Retinal pigment epithelial cell (primary cell): ENCODE measurements at places on chromosomes 16 and 17.

GRCh38 chr17:72004611-72005331 lies 116.0 kb upstream of the SOX9 start:
- no peak for DNase-seq

- no peak for DNase-seq
Measured at GRCh38 chr17:2107506-2107905, 52.6 kb downstream of the HIC1 start.

- peak; percentile 66 for DNase-seq
Measured at GRCh38 chr17:34361478-34362061, 1.5 kb downstream of the CCL1 start.

GRCh38 chr17:43416998-43417890 lies 18.5 kb downstream of the ARL4D start:
- DNase-seq, result no peak

DNA sequence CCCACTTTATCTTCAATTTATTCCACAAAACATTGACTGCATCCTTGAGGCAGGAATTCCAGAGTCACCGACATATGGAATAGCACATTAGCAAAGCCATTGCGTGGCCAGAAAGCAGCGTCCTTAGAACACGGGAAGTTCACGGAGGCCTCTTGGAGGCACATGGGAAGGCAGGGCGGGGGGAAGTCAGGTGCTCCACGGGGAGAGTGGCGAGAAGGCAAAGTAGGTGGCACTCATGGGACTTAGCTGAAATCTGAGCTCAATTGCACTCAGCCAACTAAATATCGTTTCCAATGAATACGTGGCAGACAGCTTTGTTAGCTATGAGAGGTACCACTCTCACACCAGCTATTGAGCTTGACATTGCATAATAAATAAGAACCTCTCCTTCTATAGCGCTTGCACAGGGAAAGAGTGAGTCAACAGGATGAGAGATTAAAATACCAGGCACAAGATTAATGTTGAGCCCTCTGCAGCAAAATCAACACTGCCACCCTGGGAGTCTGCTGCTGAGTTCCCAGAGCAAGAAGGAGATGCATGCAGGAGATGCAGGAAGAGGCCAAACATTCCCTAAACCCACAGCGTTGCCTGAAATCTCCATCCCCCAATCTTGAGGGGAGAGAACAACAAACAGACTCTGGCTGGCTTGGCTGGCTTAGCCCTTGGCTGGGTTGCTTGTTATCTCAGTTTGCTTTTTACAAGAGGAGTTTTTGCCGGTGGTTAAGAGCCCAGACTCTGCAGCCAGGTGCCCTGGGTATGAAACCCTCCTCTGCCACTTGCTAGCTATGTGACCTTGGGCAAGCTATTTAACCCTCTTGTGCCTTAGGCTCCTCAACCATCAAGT lies 28.8 kb downstream of the ABCC12 start:
- DNase-seq, result peak; percentile 100

DNA sequence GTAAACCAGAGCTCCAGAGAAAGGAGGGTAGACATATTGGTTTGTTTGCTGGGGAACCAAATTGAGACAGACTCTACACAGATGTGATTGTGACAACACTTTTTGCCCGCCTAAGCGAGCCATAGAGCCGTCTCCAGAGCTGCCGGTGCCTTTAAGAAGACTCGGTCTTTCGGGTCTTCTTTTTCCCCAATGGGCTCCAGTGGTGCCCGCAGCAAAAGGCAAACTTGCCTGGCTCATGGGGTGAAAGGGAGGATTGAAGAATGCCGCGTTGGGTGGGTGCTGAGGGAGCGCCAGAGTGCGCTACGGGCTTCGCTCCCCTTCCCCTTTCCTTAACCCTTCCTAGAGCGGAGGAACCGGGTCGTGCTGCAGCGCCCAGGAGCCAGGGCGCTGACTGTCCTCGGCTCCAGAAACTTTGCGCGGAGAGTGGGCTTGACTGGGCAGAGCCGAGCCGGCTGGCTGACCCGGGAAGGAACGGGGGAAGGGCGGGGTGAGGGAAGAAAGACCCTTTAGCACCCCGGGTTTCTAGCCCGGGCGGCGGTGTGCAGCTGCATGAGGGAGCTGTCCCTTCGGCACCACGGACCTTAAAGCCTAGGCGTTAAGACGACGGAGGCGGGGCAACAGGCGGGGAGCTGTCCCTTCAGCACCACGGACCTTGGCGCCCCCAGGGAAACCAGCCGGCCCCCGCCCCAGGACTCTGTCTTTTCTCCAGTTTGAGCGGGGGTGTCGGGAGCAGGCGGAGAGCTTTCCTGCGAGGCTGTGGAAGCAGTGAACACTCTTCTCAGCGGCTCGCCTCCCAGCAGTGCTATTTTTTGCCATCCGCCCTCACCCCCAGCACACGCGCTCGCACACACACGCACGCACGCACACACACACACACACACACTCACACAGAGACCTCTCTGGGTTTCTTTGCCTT lies at the start of gene CACNG3:
Gene CACNG3 (plus strand): TSS at position 880 of the 916 bp plus-strand sequence. CDS start 420 bp downstream, outside the sequence.
- DNase-seq, result peak; percentile 23

GRCh38 chr16:5944971-5945370 lies 847.4 kb upstream of the EEF2KMT start:
- no peak for DNase-seq

DNA sequence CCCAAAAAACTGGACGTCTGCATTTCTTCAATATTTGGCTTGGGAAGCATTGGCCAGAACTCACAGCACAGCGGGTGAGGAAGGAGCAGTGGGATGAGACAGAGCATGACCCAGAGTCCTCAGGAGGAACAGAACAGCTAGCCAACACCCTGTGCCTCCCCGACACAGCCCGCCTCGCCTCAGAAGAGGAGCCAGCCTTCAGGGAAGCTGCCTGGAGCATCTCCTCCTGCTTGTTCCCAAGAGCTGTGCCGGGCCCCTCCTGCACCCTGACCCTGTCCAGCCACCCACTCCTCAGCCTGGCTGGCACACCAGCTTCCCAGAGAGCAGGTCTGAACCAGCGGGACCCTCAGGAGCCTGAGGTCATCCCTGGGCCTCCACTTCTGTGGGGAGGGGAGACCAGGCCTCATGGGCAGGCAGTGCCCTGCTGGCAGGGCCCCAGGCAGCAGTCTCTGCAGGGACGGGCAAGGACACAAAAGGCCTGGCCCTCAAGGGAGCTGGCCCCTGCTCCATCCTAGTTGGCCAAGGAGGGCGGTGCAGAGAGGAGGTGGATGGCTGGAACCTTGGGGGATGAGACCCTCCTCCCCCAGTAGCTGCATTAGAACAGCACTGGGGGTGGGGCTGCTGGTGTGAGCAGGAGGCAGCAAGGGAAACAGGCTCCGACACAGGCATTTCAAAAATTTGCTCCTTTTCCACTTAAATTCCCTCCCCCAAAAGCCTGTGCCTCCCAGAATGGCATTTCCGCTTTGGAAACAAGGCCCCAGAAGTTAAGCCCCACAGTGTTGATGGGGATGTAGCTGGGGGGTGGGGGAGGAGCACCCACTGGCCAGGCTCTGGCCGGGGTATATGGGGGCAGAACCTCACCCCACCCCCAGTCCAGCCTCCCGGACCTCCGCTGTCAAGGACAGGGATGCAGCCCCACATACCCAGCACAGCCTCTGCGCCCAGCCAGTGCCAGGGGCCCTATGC lies 1.8 kb upstream of the BCAR1 start:
- peak; percentile 77 for DNase-seq

DNA sequence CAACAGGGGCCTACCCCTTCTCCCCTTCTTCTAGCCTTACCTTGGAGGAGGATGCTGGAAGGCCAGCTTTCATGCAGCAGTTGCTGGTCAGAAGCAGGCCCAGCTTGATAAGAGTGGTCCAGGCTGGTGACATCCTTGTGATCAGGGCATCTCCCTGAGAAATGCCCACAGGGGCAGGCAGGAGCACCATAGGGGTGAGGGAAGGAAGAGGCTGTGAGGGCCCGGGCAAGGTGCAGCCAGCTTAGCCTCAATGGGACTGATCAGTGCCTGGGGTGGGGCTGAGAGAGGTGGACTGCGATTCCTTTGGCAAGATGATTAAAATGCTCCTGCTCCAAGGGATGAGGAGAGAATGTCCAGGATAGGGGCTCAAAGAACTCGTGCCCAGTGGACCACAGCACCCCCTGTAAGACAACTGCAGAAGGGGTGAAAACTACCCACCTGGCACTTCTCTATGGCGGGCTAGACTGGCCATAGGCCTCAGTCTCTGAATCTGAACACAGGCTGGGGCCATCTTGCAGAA lies 9.5 kb upstream of the GALK1 start:
- DNase-seq, result no peak

- DNase-seq, result no peak
Measured at GRCh38 chr16:48156790-48157209, 1.0 kb upstream of the ABCC12 start.

- DNase-seq, result no peak
Measured at GRCh38 chr17:51472670-51473205, 212.4 kb downstream of the UTP18 start.

DNA sequence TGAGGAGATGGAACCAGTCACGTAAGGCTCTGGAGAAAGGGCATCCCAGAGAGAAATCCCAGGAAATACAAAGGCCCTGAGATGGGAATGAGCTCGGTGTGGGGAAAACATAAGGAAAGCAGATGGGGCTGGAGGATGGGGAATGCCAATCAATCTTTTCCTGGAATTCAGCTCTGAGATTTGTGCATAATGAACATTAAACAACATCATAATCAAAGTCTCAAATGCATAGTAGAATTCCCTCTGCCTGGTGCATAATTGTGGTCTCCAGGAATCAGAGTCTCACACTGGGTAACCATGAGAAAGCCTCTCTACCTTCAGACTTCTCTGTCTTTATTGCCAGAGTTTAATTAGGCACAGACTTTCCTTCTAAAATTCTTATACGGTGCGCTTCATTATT lies 30.8 kb downstream of the OTOA start:
- DNase-seq, result no peak

GRCh38 chr17:79622776-79623175 lies 11.9 kb upstream of the RBFOX3 start:
- no peak for DNase-seq

DNA sequence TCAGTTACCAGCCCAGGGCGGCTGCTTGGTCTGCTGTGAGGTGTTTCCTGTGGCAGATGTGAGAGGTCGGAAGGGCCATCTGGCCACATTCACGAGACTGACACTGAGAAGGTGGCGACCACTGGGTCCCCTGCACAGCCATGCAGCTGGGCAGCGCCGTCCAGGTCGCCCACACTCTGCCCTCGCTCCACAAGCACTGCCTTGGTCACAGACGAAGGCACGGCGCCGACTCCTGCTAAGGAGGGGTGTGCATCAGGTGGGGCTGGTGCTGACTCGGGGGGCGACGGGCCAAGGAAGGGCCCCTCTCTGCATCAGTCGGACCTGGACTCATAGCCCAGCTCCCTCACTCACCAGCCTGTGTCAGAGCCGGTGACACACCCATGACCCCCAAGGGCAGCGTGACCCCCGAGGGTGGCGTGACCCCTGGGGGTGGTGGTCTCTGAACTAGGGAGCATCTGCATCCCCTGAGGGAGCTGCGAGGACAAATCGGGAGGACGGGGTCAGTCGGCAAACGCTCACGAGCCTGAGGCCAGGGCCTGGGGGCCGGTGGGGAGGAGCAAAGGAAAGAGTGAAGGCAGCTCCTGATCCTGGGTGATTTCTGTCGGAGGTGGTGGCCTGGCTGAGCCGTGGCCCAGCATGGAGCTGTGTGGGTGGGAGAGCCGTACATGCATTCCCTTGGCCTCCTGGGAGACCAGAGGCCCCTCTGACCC lies 30.4 kb downstream of the NME3 start:
- DNase-seq, result no peak

- no peak for DNase-seq
Measured at GRCh38 chr17:28498652-28499363, 7.3 kb upstream of the FOXN1 start.

GRCh38 chr17:78448356-78448993 lies 70.0 kb downstream of the PGS1 start:
- no peak for DNase-seq

GRCh38 chr16:64428463-64429113 lies 693.3 kb downstream of the CDH11 start:
- peak; percentile 69 for DNase-seq
